Bronchial epithelial cell (primary cell): ENCODE measurements at places on chromosomes 1 and 21. TPM values are rescaled to one million over a fixed set of nuclear protein-coding genes. Genes with fewer than 3 reads are reported as not detected.

- no peak for DNase-seq
Measured at GRCh38 chr1:109876617-109877316, 33.9 kb upstream of the CSF1 start.

- DNase-seq, result no peak
Measured at GRCh38 chr1:241990040-241990439, 8.9 kb downstream of the MAP1LC3C start.

The TCP10L gene
- 0.13 and 0.26 TPM in 2 replicates for total RNA-seq

The SYT6 gene
- total RNA-seq, result not detected in 2 replicates

DNA sequence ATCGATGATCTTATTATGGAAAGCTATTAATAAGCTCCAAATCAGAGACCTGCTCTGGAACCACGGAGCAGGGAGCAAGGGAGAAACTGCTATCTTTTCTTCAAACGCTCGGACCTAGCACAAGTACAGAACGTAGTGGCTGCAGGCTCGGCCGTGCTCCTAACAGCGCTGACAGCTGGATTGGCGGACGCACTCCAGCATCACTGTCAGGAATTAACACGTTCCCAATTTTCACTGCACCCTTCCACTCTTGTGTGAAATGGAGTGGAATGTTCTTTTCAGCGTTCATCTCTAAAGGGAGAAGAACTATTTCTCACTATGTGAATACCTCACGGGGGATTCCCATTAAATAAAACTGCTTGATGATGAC lies 106.9 kb downstream of the ZNF281 start:
- DNase-seq, result no peak

DNA sequence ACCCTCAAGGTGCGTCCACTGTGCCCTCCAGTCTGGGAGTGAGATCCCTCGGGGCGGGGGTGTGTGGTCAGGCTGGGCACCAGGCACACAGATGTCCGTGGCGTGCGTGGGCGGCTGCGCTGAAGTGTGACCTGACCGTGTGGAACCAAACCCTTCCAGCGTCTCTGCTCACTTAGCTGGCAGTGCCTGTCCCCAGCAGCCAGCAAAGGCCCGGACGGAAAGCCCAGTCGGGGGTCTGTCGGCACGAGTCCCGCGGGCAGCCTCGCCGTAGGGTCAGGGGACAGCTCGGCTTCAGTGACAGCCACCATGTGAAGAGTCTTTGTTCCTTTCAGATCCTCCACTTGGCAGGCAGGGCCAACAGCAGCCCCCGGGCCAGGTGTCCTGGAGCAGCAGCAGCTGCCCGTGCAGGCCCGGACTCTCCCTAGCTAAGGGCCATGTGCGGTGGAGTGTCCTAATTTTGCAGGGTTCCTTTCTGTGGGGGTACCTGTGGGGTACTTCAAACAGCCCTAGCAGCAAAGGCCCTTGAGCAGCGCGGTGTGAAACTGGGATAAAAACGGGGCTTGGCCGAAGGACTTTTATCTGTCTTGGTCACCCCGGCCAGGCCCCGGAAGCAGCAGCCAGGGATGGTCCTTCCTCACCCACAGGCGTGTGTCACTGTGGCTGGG lies 11.6 kb downstream of the TTLL10 start:
- DNase-seq, result no peak

The DNAJC8 gene
- 44.2 and 51.7 TPM in 2 replicates for total RNA-seq

The LCE3E gene
- not detected in 2 replicates for total RNA-seq

GRCh38 chr1:4797016-4797410 lies 142.6 kb downstream of the AJAP1 start:
- DNase-seq, result no peak

DNA sequence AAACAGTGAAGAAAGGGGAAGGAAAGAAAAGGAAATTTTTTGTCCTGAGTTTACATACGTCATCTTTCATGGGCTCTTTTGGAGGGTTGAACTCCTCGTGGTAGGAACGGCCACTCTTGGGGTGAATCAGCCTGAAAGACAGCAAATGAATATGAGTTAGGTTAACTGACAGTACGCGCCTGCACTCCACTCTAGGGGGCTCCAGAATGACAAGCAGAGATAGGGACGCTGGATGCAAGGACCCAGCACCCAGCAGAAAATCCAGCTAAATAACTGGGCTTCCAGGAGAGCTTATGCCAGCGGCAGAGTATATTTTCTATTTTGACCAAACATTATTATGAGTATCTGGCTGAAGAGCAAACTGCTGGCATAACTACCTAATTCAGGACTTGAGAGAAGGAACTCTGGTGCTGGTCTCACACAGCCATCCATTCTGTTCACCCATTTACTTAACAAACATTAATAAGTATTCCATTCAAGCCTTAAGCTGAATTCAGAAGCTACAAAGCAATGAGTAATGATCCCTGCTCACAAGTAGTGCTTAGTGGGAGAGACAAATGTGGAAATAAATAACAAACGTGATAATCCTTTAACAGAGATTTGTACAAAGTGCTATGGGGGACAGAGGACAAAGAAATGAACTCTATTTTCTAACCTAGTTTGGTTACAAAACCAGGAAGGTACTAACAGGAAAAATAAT lies 22.1 kb downstream of the AK2 start:
- no peak for DNase-seq

DNA sequence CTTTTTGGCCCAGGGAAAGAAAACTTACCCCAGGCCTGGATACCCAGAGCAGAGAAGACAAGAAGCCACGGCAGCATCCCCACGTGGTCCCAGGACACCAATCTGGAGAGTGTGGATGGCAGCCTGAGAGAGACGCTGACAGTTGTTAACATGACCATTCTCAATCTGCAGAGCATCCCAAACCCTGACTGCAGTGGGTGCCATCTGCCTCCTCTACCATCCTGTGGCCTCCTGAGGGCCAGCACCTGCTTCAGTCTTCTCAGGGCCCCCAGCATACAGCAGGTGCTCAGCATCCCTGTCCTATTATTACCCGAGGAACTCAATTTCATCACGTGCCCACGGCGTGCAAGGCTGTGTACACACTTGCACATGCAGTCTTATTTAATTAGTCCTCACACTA lies 785 bp downstream of the PGLYRP4 start:
- DNase-seq, result no peak

DNA sequence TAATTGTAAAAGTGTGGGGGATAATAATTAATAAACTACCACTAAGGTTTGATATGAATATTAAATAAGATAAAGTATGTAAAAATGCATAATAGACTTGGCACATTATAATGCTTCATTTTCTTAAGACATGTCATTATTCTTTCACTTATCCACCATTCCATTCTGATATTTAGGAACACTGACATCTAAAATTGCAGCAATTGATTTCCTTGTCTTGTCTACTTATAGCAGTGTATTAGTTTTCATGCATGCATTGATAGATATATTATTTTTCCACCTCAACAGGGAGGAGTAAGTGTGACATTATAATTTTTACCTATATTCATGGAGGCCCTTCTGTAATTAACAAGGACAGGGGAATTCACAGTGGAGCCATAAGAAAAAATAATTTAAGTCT lies 41.6 kb upstream of the RGS4 start:
- no peak for DNase-seq

DNA sequence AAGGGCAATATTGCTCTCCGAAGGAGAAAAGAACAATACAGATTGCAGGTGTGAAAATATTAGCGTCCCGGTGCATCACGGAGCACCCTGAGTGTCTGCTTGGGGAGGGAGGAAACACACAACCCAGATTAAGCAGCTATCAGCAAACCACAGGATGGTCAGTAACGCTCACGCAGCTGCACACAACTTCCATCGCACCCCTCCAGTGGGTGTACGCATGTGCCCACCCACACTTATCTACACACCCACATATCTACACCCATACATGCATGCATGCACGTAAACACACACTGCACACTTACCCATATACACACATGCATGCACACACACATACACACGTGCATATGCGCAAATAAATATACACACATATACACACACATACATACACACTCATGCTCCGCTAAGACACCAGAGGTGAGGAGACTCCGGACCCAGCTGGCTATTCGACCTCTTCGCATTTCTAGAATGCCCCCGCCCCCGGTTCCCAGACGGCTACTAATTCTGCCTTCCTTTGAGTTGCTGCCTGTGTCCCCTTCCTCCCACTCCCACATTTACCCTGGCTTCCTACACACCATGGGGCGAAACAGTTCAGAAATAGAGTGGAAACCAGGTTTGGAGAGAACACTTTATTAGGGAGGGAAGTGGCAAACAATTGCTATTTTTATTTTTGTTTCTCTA lies 26.2 kb downstream of the ITPKB start:
- no peak for DNase-seq

The TPM3 gene
- 279 and 321 TPM in 2 replicates for total RNA-seq

DNA sequence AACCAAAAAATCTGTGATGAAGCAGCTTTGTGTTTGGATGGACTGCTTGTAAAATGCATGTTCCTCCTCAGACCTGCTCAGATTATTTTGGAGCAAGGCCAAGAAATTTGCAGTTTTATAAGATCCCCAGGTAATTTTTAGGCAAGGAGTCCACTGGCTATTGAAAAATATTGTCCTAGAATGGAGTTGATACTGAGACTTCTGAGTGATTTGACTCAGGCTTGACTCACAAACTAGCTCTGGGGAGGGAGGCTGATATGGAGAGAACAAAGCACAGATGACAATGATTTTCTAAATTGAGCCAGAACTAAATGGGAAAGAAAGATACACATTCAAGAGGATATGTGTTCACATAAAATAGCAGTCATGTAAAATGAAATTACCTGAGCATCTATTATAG lies 36.7 kb downstream of the AGL start:
- peak; percentile 44 for DNase-seq

The AIRE gene
- not detected in 2 replicates for total RNA-seq

- DNase-seq, result peak; percentile 28
Measured at GRCh38 chr1:11478571-11479374, at the start of gene DISP3. Gene DISP3 (plus strand): TSS chr1:11479155. CDS start chr1:11500993, 21,838 bp downstream.
